ENCODE measurements at places on chromosomes 4 and X.

DNA sequence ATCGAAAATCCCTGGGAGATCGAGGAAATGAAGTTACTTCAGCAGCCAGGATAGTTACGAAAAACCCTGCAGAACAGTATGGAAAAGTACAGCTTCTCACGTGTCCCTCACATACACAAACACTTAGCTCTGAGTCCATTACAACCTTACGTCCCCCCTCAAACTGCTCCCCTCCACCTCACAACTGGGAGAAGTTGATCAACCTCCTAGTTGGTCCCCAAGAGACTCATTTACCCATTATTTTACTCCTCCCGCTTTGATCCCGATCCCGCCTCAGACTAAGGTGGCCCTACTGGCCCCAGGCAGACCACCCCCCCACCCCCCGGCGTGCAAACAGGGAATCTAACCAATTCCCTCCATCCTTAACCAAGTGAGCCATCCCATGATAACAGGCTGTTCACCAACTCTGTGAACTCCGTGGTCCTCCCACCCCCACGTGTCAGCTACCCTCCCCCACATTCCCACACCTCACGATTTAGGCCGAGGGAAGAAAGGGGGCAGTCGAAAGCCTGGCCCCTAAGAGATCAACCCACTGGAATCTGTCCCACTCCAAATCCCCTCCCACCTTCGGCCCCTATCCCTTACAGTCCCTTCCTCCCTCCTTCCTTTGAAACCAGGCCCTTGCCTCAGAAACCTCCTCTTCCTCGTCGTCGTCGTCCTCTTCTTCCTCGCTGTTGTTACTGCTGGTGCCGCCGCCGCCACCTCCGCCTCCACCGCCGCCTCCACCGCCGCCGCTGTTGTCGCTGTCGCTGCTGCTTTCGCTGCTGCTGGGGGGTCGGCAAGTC lies 755 bp downstream of the ANKRD17 start:
- DNase-seq = no peak

GRCh38 chr4:182385897-182386296 lies 142.7 kb downstream of the TENM3 start:
- DNase-seq = no peak

DNA sequence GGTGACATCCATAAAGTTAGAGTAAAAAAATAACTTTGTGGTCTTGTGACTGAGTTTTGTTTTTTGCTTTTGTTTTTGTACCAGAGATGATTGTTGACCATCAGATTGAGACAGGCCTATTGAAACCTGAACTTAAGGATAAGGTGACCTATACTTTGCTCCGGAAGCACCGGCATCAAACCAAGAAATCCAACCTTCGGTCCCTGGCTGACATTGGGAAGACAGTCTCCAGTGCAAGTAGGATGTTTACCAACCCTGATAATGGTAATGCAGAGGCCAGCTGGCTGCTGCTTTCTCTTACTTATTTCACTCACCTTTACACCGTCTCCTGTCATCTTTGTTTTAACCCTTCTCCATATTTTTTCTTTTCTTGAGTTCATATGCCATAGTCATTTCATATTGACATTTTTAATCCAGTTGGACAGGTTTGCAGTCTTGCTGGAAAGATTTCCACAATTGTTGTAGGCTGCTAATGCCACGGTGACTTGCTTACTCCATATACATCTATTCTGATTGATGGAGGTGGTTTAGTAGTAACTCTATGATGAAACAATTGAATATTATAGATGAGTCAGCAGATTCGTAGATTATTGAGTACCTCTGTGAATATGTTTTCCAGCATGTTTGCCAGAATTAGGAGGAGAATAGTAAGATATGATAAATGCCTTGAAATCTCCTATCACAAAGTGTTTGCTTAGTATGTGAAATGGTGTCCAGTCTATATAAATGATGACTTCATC lies 18.3 kb downstream of the SLC4A4 start:
- no peak for DNase-seq

DNA sequence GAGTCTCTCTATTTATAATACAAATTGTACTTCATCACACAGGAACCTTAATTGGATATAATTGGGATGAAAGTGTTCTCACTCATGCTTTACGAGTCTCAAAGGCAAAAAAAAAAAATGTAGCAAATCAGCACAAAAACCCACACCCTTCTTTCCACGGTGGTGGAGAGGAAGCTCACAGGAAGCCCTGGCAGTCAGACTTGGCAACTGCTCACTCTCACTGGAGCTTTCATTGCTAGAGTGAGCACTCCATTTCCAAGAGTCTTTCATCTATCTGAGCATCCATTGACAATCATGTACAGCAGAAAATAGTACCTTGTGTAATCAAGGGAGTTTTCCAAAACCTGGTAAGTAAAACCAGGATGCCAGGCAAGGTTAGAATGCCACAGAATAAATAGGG lies 2159.4 kb upstream of the AGA start:
- DNase-seq = no peak

GRCh38 chrX:34559325-34559724 lies 97.8 kb downstream of the TMEM47 start:
- no peak for DNase-seq

- DNase-seq = no peak
Observed at GRCh38 chrX:29762006-29762405, 453.4 kb upstream of the MAGEB2 start.

DNA sequence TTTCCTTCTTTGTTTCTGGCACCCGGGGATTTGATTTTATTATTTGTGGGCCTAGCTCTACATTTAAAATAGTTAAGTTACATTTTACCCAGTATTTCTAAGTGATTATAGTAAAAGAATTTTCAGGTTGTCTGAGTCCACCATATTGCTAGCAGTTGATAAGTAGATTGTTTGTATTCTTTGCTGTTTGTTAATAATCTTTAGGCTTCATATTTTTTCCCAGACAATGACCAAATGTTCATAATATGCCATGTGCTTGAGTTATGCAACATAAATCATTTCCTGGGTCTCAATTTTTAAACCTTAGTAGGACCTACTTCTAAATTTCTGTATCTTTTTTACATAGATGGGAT lies 127.3 kb downstream of the PHKA2 start:
- no peak for DNase-seq

DNA sequence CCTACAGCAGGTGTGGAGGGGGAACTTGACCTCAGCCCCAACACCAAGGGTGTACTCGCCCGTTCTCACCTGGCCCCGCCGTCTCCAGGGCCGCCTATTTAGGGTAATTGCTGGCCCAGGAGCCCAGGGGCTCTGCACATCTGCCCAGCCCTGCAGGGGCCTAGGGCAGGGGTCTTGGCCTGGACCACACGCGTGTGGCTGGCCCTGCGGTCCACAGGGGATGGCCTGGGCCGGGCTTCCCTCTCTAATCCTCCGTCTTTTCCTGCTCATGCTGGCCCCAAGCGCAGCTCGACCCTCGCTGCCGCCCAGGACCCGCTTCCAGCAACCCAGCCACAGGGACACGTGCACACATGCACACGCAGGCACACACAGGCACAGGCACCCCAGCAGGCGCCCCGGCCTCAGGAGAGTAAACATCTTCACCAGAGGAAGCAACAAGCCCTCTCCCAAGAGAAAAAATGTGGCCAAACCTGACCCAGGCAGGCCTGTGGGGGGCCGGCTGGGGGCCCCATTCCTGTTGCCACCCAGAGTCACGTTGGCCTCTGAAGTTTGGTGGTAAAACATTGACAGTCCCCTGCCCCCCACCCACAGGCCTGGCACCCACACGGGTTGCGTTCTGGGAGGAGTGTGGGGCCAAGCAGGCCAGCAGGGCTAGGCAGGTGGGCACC lies 24.6 kb upstream of the FGFR3 start:
- no peak for DNase-seq

GRCh38 chr4:26447378-26447777 lies 42.9 kb downstream of the CCKAR start:
- DNase-seq = no peak

DNA sequence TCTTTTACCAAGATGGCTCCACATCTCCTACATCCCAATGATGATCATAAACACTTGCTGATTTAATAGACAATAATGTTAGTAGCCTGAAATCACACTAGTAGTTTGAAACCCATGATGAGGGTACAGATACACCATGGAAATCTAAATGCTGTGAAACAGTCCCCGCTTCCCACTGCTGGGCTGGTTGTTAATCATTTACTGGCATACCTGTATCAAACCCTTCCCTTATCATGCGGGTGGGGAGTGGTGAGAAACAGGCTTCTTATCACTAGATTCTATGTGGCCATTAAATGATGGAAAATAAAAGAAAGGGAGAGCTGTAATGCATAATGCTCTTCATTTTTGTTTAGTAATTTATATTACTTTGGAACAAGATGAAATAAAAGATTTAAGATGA lies 21.9 kb downstream of the MAOA start:
- no peak for DNase-seq

- DNase-seq = no peak
Observed at GRCh38 chr4:6152869-6153705, 47.3 kb downstream of the JAKMIP1 start.

GRCh38 chr4:723751-724530 lies 18.3 kb downstream of the PCGF3 start:
- no peak for DNase-seq

GRCh38 chr4:125639182-125639621 lies 324.4 kb downstream of the FAT4 start:
- no peak for DNase-seq

DNA sequence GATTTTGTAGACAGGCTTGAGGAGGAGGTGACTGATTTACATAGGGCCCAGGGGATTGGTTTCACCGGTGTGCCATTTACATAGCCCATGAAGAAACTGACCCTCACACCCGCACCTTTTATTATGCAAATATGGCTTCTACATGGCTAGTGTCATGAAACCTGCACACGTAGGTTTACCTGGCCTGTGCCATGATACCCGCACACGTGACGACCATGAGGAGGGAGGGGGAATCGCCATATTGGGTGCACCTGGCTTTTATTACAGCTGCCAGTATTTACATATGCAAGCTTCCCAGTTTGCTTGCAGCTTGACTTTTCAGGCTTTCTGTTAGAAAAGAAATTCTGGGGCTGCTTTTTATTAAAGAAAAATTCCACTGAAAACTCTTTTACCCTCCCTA lies 359.7 kb downstream of the ADAM29 start:
- no peak for DNase-seq

GRCh38 chrX:139008185-139008584 lies 296.7 kb upstream of the FGF13 start:
- DNase-seq = no peak

GRCh38 chr4:86015412-86016350 lies 344.2 kb downstream of the MAPK10 start:
- no peak for DNase-seq

DNA sequence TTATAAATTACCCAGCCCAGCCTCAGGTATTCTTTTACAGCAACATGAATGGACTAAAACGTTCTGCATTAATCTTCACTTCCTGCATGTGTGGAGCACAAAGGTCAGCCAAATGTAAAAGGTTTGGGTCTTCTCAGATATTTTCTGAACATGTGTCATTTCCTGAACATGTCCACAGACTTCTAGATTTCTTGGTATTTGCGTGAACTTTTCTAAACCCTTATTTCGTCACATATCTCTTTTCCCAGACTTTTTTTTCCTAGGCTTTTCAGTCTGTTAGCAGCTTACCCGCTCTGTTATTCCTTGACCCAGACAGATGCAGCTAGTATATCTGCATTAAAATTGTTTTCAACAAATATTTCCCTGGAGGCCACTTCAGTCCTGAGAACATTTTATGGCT lies 57.3 kb upstream of the USP51 start:
- no peak for DNase-seq

- no peak for DNase-seq
Observed at GRCh38 chrX:135315864-135316263, 6.6 kb downstream of the ETDC start.

DNA sequence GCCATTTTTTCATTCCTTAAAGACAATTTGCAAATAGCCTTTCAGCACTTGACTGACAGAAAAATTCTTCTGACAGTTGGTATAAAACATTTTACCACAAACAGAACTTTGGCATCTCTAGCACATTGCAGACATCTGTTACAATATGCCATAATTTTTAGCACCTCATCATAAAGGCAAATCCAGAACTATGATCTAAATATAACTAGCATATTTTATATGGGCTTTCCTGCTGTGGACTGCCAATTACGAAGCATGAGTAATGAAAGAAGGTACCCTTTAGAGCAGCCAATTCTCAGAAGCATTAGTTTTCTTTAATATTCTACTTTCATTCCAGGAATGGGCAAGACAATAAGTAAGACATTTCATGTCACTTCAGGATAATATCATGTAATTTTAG lies 647.4 kb upstream of the GALNT7 start:
- DNase-seq = no peak

DNA sequence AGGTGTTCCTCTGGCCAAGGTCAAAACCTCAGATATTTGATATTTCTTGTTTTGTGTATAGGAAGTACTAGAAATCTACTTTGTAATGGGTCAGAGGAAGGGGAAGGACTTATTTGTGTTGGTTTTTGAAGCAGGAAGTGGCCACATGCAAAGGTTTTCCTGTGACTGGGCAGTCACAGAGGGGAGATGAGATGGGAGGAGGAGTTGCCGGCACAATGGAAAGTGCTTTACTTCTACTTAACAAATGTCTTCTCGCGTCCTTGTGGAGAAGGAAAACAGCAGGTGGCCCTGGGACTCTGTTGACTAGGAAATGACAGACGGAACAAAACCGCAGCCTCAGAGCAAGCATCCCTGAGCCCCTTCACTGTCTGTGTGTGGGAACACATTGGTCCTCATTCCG lies 46.6 kb downstream of the SHROOM2 start:
- no peak for DNase-seq

- DNase-seq = no peak
Observed at GRCh38 chr4:154582723-154583122, 7.8 kb downstream of the FGA start.

DNA sequence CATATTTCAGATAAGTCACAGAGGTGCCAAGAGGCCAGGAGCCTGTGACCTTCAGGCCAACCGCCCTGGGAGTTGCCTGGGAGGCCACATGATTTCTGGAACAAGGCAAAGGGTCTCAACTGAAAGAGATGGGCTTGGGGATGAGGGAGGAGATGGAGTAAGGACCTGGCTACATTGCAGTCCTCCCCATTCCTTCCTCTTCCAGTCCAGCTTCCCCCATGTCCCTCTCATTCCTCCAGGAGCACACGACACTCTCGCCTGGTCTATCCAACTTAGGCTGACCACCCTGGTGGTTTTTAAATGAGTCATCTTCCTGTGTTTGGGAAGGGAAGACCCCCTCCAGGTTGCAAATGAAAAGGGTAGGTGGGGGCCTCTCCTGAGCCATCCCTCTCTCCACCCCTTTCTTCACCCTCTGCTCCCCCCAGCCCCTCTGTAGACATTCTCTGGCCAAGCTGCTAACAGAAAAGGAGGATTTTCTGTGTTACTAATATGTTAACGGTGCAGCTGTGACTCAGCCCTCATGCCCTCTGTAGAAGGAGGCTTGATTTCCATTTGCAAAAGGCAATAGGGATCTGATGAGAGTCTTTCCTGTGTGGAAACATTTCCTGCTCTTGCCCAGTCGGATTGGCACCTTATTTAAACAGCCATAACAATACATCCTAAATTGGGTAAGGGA lies 79.2 kb downstream of the RTL5 start:
- DNase-seq = no peak

GRCh38 chr4:138643827-138644226 lies 371.8 kb upstream of the NOCT start:
- DNase-seq = no peak

GRCh38 chr4:139665690-139666529 lies at the start of gene MGST2:
TSS of gene MGST2 (plus strand) at chr4:139665819. CDS start at chr4:139666020, 201 bp downstream.
- no peak for DNase-seq
